Prostate gland (tissue), 2 donors: ENCODE measurements at places on chromosomes 3 and 15.

DNA sequence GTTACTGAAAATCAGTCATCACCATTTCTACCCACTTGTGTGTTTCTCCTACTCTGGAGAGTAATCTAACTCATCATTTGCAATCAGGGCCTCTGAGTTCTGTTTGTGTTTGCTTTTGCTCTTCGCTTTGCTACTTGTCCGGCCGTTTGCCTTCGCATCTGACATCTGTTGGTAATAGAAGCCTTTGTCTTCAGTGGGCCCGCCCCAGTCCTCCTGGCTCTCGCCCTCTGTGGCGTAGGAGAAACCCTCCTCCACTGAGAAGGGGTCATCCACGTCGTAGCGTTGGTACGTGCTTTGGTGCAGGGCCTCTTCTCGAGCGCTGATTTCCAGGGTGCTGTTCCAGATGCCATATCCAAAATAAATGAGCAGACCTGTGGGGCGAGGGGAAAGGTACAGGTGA lies 48.3 kb downstream of the CLDN11 start:
- no peak for DNase-seq

DNA sequence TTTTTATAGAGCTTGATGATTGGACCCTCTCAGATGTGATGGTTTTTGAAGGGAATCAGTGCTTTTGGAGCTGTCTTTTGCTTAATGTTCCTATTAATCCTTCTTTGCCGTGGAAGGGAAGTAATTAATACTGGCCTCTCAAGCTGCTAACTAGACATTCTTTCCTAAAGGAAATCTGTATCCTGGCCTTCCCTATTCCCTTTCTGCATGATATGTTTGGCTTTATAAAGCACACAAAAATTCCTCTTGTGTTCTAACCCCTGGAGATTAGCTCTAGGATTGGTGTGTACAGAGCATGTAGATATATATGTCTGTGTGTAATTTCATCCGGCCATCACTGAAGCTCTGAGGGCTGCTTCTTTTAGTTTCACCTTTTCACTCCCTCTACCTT lies 6.9 kb downstream of the ATXN7 start:
- DNase-seq: no peak

DNA sequence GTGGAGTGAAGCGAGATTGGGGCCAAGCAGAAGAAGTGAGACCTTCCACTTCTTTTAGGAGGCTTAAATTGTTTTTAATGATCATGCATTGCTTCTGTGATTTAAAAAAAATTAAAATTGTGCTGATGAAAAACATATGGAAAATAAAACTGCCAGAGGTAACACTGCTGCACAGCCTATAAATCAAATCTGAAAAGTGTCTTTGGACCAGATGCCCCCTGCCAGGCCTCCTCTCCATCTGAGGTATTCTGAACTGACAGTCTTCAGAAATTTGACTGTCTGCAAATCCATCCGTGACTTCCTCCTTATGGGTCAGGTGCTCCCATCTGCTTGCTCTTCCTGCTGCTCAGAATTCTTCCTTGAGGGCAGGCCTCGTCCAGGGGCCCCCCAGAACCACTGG lies 108.5 kb upstream of the NR2E3 start:
- no peak for DNase-seq

GRCh38 chr3:190486533-190486864 lies 27.4 kb upstream of the IL1RAP start:
- no peak for DNase-seq

DNA sequence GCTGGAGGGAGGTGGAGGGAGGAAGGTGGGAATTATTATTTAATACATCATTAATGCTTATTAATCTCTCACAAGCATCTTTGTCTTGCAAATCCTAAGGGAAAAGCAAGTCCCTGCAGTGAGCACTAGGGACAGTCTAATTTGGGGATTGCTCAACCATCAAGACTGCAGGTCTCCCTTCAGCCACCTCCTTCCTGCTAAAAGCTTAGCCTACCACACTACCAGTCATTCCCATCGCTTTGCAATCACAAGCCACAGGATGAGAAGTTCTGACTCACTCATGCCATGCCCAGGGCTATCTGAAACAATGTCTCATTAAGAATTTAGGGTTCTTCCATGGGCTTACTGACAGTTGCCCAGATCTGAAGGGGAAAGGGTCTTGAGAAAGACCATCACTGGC lies 51.0 kb upstream of the EIF1B start:
- DNase-seq: no peak

GRCh38 chr3:180910823-180911222 lies 1.6 kb upstream of the FXR1 start:
- DNase-seq: no peak

- DNase-seq: no peak
Measured at GRCh38 chr15:77825546-77825945, 192.8 kb upstream of the LINGO1 start.

DNA sequence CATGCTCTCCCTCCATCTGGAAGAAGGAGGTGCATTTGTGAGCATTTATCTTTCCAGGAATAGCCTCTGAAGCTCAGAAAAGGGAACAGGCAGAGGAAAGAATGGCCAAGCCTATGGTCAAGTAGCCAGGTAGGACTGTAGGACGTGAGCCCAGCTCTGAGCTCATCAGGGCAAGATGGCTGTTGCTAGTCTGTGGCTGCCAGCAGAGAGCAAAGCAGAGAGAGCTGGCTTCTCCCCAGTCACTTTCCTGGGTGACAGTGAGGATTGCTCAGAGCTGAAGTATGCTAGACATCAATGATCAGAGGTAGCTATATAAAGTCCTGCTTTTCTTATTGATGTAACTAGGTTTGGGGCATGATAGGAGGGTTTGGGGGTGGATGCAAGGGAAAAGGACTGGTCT lies 146.1 kb upstream of the SLC24A5 start:
- no peak for DNase-seq

DNA sequence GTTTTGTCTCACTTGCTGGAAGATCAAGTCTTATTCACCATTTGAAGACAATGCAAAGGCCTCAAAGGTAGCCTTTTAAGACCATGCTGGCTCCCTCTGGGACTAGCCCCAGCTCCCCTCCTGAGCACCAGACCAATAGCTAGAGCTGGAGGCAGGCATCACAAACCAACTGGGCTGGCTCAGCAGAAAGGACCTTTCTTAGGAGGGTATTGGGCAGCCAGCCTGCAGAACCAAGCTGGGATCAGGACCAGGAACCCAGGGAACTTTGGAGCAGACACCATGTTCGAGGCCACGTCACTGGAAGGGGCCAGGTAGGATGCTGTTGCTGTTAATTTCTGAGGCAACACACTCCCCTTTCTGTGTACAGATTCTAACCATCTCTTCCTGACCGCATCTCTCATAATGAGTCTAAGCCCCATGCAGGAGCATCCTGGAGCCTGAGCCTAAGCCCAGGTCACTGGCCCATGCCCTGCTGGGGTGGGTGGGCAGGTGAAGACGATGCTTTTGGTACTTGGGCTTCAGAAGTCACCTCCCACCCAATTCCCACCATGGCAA lies 81.4 kb upstream of the KLF13 start:
- DNase-seq: no peak

GRCh38 chr3:194995334-194995733 lies 275.6 kb downstream of the XXYLT1 start:
- DNase-seq: no peak

DNA sequence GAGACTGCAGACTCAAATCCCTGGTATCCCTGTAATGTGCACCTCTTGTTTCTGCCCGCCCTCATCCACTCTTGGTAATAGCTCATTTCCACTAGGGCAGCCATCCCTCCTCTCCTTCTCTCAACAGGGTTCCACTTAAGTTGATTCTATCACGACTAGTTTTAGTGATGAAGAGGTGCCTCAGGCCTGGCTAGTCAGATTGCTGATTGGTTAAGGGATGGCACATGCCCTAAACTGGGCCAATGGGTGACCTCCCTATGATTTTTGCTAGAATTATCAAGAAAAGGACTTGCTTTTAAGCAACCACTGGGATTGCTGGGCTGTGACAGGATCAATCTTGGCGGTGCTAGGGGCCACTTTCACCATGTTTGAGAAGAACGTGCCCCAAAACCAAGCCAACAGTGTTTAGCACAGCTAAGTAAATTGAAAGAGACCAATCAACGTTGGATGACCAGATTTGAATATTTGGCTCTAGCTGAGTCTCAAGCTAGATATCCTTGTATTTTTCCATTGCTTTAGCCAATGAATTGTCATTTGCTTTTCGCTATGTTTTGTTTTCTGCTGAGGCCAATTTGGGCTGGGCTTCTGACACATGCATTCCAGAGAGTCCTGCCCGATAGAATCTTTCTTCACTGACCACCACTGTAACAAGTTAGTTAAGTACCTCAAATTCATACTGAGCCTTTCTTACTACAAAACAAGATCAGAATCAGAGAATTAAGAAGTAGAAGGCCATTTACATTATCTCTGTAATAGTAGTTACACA lies 131.0 kb downstream of the PDZRN3 start:
- DNase-seq: no peak

DNA sequence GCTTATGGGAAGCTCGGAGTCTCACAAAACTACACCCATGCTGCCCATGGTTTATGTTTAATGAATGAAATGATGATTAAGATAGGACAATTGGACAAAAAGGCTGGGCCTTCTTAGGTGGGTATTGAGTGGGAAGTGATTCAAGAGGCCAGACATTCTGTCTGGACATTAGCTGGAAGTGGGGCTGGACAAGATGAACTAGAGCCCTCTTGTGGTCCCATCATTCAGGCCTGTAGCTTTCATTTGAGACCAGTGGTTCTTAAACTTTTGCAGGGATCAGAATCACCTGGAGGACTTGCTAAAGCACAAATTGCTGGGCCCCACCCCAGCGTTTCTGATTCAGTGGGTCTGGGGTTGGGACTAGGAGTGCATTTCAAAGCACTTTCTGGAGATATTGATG lies 290.4 kb upstream of the CTDSPL start:
- no peak for DNase-seq

GRCh38 chr3:106161246-106161645 lies 292.4 kb upstream of the CBLB start:
- DNase-seq: no peak
